T-helper 2 cell treated with Interferon-gamma antibody and Interleukin-4, amounts not matched to agents 5 μg/mL and 100 μg/mL, for 36 hours (primary cell): ENCODE measurements at places on chromosomes 4 and X.

DNA sequence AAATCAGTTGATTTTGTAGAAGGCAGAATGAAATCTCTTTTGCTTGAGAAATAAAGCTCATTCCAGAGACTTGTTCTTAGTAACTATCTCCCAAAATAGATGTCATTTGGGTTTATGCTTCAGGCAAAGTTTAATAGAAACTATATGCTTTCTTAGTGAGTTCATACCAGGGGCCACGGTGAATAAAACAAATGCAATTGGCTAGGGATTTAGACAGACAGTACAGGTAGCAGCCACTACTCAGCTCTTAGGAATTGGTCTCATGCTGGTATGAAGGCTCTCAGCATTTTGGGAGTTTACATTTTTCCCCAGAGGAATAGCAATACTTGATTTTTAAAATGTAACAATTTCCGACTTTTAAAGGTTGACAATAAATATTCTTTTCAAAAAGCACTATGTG, 27.0 kb downstream of the GYPA start:
- H3K36me3 ChIP-seq = no peaks in the 10 kb centered on the region
- H3K27ac ChIP-seq = no peak overlapping the region
- no peak overlapping the region for H3K4me3 ChIP-seq
- DNase-seq = no peak
- H3K4me1 ChIP-seq = no peaks in the 10 kb centered on the region

DNA sequence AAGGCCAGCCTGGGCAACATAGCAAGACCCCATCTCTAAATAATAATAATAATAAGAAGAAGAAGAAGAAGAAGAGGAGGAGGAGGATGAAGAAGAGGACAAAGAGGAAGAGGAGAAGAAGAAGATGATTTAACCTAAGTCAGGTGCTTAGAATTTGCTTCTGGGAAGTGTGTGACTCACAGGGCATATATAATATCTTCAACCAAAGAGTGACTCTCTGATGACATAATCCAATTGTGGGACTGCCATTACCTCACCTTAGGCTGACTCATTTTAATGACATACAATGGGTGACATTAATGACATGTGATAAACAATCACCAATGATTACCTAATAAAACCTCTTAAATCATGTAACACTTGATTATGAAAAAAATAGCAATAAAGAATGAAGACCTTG, 32.7 kb upstream of the MBTPS2 start:
- H3K36me3 ChIP-seq = no peaks in the 10 kb centered on the region
- no peak overlapping the region for H3K27ac ChIP-seq
- H3K4me3 ChIP-seq = no peak overlapping the region
- H3K4me1 ChIP-seq = no peaks in the 10 kb centered on the region
- peaks cover 2% of the 10 kb centered on the region for H3K27me3 ChIP-seq

DNA sequence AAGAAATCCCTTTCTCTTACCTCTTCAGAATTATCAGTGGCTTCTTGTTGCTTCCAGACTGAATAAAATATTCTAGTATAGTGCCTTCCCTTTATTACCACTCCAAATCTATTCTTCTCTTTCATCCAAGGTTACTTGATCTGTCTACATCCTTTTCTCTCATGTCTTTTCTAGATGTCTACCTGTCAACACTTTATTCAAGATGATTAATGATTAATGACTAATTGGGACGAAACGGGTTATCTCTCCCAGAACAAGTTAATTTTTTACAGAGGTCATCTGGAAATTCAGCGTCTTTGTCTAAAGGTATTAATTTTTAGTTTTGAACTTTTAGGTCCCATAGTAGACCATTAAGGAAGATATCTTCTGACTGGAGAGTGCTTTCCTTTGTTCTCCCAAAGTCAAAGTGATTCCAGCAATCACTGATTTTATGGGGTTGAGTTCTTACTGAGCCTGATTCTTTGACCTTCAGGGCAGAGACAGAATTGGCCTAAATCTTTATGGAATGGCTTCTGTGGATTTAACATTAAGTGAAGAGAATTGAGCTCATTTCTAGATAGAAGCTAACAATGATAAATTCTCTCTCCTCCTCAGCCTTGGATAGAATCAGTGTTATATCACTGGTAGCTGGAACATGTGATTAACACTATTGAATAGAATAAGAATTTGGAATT, 335.4 kb upstream of the TEX13C start:
- H3K36me3 ChIP-seq = no peaks in the 10 kb centered on the region
- no peak overlapping the region for H3K27ac ChIP-seq
- no peaks in the 10 kb centered on the region for H3K4me1 ChIP-seq
- H3K4me3 ChIP-seq = no peak overlapping the region
- DNase-seq = no peak

DNA sequence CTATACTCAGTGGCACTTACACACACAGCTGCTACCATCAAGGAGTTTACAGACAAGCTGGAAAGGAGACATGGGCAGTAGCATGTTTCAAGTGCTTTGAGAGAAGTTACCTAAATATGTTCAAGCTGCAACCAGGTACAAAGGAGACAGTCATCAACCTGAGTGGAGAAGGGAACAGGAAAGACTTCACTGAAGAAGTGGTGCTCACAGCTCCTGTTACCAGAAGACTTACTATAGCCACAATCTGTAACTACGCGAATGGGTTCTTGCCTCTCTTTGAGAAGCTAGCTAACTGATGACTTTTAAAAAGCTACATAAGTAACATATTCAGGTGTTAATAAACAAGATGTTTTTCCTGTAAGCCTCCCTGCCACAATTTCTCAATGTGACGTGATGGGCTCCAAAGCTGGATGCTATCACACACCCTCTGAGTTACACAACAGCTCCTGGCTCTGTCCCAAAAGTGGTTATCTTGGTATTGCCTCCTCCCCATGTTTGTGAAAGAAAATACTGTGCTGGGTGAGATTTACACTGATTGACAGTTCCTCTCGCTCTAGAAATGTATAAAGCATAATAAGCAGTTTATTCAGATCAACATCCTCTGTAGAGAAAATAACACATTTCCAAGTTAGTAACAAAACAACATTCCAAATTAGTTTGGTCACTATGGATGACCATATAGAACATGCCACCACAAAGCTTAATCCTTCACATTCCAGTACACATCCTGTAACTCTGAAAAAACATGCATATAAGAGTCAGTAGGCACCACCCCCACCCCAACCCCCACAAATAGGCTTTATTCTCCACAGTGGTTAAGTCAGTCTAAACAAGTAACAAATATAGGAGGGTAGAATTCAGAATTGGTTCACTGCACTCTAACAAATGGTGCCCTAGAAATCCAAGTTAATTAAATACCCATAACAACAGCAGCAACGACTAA, 81.8 kb downstream of the FRYL start:
- no peak for DNase-seq
- H3K27ac ChIP-seq = no peak overlapping the region
- peaks cover 15% of the 10 kb centered on the region for H3K4me1 ChIP-seq
- peaks cover 10% of the 10 kb centered on the region for H3K36me3 ChIP-seq
- no peak overlapping the region for H3K4me3 ChIP-seq
- H3K27me3 ChIP-seq = no peaks in the 10 kb centered on the region

- no peaks in the 10 kb centered on the region for H3K27me3 ChIP-seq
- DNase-seq = no peak
- H3K27ac ChIP-seq = no peak overlapping the region
- no peak overlapping the region for H3K4me3 ChIP-seq
Measured at GRCh38 chr4:53813998-53814397, 222.7 kb upstream of the LNX1 start.

DNA sequence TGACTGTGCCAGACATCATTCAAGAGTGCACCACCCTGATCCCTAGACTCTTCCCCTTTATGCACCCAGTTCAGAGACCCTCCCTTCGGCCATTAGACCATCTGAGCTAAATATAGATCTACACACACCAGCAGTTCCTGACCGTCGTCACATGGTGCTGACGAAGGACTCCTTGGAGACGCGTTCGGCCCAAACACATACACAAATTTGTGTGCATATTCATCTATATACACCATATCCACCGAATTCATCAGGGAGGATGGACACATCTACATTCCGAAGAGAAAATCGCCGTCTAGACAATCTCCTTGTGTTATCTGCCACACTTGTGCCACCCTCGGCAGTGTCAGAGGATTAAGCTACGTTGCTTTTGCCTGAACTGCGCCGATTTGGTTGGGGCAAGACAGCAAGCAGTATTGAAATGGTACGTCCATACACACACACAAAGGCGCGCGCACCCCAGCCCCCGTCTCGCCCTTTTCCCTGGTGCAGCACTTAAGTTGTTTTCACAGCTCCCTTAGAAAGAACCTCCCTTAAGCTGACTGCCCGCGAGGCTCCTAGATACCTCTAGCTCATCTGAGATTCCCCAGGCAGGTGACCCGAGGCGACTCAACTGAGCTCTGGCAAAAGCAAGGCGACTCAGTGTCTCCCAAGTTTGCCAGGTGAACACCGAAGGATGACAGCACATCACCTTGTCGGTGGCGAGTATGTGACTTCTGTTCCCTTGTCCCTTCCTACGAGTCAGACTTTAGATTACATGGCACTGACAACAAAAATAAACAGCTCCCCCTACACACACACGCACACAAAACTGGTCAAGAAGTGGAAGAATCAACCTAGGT, 1.0 kb downstream of the RASGEF1B start:
- peak; percentile 9 for DNase-seq
- no peaks in the 10 kb centered on the region for H3K36me3 ChIP-seq
- peak overlapping the region; percentile 86 for H3K4me3 ChIP-seq
- H3K27me3 ChIP-seq = peaks cover 36% of the 10 kb centered on the region
- H3K27ac ChIP-seq = peak overlapping the region; percentile 60

GRCh38 chr4:68655764-68656444, 14.5 kb downstream of the UGT2B15 start:
- no peak overlapping the region for H3K4me3 ChIP-seq
- no peak overlapping the region for H3K27ac ChIP-seq
- DNase-seq = no peak
- H3K27me3 ChIP-seq = no peaks in the 10 kb centered on the region
- H3K4me1 ChIP-seq = no peaks in the 10 kb centered on the region
- H3K36me3 ChIP-seq = no peaks in the 10 kb centered on the region

DNA sequence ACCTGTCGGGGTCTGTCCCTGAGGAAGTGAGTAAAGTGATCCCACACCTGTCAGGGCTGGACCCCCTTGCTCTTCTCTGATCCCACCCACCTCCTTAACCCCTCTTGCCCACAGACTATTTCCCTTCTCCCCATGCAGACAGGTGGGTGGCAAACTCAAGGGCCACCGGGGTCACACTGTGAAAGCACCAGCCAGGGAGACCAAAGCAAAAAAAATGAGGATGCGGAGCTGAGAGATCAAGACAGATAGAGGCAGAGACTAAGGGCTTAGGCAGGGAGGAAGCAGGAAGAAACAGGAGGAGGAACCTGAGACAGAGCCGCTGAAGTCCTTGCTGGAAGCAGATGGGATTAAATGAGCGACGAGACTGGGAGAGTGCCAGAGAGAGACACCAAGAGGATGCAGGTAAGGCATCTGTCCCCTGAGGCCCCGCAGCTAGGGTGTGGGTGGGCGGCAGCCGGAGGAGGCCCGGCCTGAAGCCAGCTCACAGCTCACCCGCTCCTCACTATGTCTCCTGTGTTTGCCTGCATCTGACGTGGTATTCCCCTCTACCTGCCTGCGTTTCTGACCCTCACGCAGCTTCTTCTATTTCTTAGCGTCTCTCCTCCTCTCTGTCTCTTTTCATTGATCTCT, 7.2 kb downstream of the TIMM17B start:
- peaks cover 14% of the 10 kb centered on the region for H3K4me1 ChIP-seq
- H3K27ac ChIP-seq = peak overlapping the region; percentile 85
- peaks cover 3% of the 10 kb centered on the region for H3K27me3 ChIP-seq
- peak overlapping the region; percentile 96 for H3K4me3 ChIP-seq
- H3K36me3 ChIP-seq = peaks cover 6% of the 10 kb centered on the region

DNA sequence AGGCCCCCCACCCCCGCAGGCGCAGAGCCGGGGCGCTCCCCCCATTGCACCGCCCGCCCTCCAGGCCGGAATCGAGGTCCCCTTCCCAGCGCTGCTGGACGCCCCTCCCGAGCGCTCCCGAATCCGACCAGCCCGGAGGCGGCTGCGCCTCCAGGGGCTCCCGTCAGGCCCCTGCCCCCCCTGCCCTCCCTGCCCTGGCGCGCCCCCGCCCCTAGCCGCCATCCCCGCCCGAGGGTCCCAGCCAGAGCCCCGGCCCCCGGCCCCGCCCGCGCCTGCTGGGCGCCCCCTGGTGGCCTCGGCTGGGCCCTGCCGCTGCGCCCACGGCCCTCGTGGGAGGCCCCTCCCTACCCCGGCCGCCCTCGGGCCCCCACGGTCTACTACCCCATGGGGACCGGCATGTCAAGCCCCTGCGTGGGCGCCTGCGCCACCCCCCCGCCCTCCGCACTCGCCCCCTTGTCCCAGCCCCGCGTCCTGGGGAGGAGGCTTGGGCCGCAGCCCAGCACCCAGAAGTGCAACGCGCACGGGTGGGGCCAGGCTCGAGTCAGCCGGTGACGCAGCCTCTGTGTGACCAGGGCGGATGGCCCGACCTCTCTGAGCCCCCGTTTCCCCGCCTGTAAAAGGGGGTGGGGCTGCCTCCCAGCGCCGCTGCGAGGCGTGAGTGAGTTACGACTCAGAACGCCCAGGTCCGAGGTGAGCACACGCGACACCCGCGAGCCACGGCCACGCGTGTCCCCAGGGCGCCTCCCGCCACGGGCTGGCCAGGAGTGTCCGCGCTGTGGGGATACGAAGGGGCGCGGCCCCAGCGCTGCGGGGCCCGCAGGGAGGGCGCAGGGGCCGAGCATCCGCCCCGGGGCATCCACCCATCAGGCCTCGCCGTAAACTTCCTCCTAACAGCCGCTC, 104.9 kb downstream of the FAM53A start:
- peak overlapping the region; percentile 54 for H3K4me3 ChIP-seq
- H3K27ac ChIP-seq = peak overlapping the region; percentile 84
- peaks cover 4% of the 10 kb centered on the region for H3K4me1 ChIP-seq
- DNase-seq = peak; percentile 72
- H3K36me3 ChIP-seq = no peaks in the 10 kb centered on the region

DNA sequence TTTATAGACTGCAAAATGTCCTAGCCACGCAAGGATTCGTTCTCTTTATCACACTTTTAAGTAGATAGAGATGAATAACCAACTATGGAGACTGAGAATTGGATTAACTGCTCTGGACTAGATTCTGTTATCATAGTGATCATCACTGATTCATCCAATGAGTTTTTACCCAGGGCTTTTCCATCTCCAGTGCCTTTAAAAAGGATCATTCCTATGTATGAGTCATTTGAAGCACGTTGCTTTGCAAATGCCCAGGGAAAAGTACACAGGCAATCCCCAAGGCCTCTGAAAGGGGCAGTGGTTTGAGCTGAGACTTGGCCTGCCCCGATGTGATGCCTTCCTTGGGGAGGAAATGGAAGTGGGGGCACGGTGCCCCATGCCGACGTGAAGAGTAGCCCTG, 122.7 kb upstream of the PSAPL1 start:
- H3K4me1 ChIP-seq = no peaks in the 10 kb centered on the region
- no peak for DNase-seq
- H3K27me3 ChIP-seq = no peaks in the 10 kb centered on the region
- H3K27ac ChIP-seq = no peak overlapping the region
- H3K36me3 ChIP-seq = no peaks in the 10 kb centered on the region
